ENCODE measurements at places on chromosomes 1 and 21.

DNA sequence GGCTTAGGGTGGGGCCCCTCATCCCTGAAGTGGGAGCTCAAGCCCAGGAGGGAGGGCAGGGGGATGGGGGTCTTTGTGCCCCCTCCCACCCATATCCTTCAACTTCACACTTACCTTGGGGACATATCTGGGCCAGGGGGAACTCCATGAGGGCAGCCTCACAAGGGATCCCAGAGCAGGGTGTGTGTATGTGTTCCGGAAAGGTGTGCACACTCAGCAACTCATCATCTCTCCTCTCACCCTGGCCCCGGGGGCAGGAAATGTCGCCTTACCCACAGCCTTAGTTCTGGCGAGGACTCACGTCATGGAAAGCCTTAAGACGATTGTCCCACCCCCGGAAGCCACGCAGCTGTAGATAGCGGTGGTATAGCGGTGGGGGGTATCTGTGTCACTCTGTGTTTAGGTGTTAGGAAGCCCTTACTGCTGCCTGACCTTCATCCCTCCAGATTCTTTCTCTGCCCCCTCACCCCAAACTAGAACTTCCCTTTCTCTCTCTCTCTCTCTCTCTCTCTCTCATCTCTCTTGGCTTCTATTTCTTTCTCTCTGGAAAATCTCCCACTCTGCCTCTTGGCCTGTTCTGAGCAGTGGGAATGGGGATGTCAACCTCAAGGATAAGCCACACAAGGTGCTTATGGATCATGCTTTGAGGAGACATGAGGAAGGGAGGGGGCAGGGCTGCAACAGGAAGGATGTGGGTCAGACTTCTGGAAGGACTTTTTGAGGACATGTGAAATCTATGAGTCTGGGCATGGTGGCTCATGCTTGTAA is at the start of gene SH2D2A:
Gene SH2D2A, minus strand, starts transcription at position 288 of the 768 bp plus-strand sequence. Its CDS starts 140 bp downstream, at position 148.
- peak; percentile 94 for DNase-seq

GRCh38 chr1:3327389-3327702 is 127.1 kb upstream of the ARHGEF16 start:
- no peak for DNase-seq

DNA sequence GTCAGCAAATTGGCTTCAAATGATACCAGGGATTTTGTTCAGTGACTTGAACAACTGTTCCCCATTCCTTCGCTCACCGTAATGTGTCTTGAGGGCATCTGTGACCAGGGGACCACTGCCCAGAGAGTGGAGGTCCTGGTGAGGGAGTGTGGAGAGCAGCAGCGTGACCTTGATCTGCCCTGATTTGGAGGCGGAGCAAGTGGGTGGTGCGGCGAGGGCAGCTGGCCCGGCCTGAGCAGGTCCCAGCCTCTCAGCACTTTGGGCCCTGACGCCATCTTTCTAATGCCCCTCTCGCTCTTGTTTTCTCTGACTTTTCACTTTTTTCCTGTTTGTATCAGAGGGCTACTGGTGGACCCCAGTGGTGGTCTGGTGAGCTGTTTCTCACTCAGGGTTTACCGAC is 31.1 kb downstream of the DIP2A start:
- no peak for DNase-seq

DNA sequence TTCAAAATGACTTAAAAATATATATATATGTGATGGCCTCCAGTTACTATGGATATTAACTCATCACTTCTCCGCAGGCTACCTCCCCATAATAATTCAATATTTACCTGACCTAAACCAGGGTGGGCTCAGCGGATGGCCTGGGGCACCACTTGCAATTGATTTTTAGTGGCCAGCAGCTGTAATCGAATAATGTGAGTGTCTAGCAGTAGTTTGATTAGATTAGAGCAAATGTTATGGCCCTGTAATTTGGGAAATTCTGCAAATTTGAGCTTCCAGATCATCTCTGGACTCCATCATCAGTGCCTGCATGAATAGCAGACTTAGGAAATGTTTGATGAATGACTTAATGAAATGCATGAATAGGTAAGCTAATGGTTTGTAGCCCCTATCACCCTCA is 14.7 kb downstream of the SUSD4 start:
- no peak for DNase-seq

DNA sequence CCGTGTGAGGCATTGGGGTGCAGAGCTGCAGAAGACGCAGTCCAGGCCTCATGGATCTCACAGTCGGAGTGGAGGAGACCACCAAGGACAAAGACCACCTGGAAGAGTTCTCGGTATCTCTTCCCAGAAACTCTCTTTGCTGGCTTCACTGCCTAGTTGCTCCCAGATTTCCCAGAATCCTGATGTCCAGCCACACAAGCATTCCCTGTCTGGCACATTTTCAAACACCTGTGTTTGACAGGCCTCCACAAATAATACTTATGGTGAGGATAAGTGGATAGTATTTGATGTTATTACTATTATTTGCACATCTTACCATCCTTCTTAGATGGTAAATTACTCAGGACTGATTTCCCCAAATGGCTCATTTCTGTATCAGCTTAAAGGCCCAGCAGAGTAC is 27.7 kb upstream of the KANK4 start:
- no peak for DNase-seq

- no peak for DNase-seq
Observed at GRCh38 chr21:33619726-33620125, 21.8 kb downstream of the CRYZL1 start.

- DNase-seq: no peak
Observed at GRCh38 chr1:32100359-32100758, 7.5 kb upstream of the KPNA6 start.

- no peak for DNase-seq
Observed at GRCh38 chr1:27316860-27317259, 5.1 kb upstream of the TMEM222 start.
